ENCODE measurements at places on chromosomes 2 and 18.

DNA sequence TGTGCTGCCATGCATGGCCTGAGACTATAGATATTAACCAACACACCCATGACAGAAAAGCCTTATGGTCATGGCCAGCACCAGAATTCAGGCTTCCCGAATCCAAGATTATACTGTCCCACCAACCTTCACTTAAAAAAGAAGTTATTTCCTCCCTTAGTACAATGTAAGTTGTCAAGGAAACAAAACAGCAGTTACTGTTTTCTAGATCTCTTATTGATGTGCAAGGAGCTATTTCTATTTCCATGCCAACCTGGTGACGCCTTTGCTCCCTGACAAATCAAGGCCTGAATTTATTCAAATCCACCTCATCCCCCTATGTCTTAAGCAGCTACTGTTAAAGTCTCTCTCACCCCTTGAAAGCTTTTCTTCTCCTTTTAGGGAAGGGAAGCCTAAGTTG lies 249.3 kb downstream of the ZNF521 start:
- no peak for DNase-seq

- DNase-seq: no peak
These were observed 96.8 kb downstream of the SGPP2 start for GRCh38 chr2:222521099-222521498.

GRCh38 chr2:171347591-171348032 lies 86.2 kb downstream of the METTL8 start:
- DNase-seq: peak; percentile 54

DNA sequence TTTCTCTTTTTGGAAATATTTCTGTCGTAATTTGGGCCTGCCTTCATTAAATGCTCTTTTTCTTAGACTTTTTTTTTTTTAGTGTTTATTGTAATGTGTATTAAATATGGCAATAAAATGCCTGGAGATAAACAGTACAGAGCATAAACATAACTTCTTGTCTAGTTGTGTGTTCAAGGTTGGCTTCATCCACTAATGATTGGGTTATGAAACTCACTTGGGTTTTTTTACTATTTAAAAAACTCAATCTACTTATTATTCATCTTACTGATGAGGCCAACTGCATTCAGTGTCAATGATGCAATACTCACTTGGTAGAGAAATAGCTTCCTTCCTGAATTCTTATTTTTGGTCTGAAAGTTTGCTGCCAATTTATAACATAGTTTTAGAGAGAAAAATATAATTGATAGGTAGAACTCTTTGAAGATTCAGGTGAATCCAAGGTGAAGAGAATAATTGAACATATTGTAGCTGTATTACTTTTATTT lies 144.2 kb upstream of the NABP1 start:
- no peak for DNase-seq

GRCh38 chr18:45775241-45775676 lies 50.2 kb upstream of the SIGLEC15 start:
- DNase-seq: peak; percentile 87

- DNase-seq: no peak
These were observed 88.5 kb upstream of the SH3BP4 start for GRCh38 chr2:234863043-234863934.

GRCh38 chr2:204538182-204539018 lies 6.9 kb upstream of the PARD3B start:
- peak; percentile 22 for DNase-seq

GRCh38 chr2:33131111-33131510 lies 184.4 kb downstream of the LTBP1 start:
- no peak for DNase-seq

DNA sequence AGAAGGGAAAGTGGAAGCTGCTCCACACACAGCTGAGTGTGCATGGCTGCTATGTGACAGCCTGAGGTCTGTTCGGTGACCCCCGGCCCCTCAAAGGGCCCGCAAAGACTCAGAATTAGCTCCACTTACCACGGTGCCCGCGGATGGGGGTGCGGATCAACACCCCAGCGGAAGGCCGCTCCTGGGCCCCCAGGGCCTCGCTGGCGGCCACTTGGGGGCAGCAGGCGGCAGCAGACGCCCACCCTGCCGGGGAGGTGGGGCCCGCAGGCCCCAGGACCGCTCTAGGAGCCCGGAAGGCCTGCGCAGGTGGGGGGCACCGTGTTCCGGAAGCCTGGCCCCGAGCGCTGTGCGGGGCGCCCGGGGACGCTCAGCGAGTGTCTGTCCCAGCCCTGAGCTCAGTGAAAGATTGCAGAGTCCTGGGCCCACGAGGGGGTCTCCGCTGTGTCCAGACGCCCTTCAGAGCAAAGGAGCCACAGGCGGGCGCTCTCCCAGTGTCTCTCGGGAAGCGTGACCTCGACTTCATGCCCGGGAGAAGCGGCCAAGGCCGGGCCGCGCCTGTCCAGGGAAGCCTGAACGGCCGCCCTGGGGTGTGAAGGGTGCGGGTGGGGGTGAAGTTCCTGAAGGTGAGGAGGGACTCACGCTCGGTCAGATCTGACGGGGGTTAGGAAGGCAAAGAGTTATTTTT lies 118.7 kb downstream of the VAPA start:
- peak; percentile 44 for DNase-seq

- DNase-seq: no peak
These were observed 179.7 kb downstream of the AGPS start for GRCh38 chr2:177572236-177572671.

- DNase-seq: no peak
These were observed 40.3 kb downstream of the OSBPL6 start for GRCh38 chr2:178234648-178235047.

- no peak for DNase-seq
These were observed 4.7 kb downstream of the EPG5 start for GRCh38 chr18:45962461-45962860.

- DNase-seq: no peak
These were observed 383.0 kb downstream of the TMEM182 start for GRCh38 chr2:103144837-103145236.

GRCh38 chr2:218993345-218994315 lies at the start of gene CRYBA2:
TSS of gene CRYBA2 (minus strand) at chr2:218993422. CDS start at chr2:218993176, 246 bp downstream.
- no peak for DNase-seq

GRCh38 chr2:8488001-8488738 lies 193.7 kb upstream of the ID2 start:
- no peak for DNase-seq

- no peak for DNase-seq
These were observed 115.6 kb upstream of the OTOS start for GRCh38 chr2:240255811-240256703.

DNA sequence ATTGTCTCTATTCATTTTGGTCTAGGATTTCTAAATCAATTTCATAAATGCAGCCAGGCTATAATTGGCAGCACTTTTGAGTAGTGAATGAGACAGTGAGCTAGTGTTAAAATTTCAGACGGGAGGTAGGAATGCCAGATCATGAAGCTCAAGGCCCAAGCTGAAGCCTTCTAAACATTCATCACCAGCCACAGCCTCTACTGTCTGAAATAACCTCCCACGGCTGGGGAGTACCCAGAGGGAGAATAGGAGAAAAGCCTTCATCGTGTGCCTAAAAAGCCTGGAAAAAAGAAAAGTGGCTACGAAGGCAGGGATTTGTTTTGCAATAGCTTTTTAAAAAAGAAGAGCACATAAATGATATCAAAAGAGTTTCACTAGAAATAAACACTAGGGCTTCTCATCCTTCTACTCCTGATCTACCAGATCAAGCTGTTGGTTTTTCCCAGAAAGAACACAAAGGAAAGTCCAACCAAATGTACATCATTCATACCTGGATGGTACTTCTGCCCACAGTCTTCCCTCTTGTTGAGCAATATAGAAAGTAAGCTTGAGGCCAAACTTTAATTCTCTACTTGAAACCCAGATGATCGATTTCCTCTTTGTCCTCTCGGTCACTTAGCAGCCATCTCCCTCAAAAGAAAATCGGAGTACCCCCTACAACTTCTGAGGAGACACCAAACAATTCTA lies 48.1 kb upstream of the SLC39A10 start:
- DNase-seq: no peak

DNA sequence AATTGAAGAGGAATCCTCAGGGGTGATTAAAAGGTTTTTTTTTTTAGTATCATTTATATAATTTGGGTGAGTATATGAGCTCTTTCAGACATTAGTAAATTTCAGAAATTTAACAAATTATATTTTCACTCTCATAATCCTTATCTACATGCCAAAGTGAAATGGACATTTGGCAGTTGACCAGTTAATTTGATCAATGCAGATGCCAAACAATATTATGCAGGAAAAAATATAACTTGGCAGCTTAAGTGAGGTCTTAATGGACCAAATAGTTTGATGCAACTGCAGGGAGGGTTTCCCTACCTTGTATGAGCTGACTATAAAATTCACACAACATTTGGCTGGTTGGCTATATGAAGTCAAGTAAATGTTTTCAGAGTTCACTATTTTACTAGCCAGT lies 185.2 kb downstream of the CCDC102B start:
- DNase-seq: no peak

GRCh38 chr18:21454725-21455124 lies 145.8 kb downstream of the ESCO1 start:
- no peak for DNase-seq

DNA sequence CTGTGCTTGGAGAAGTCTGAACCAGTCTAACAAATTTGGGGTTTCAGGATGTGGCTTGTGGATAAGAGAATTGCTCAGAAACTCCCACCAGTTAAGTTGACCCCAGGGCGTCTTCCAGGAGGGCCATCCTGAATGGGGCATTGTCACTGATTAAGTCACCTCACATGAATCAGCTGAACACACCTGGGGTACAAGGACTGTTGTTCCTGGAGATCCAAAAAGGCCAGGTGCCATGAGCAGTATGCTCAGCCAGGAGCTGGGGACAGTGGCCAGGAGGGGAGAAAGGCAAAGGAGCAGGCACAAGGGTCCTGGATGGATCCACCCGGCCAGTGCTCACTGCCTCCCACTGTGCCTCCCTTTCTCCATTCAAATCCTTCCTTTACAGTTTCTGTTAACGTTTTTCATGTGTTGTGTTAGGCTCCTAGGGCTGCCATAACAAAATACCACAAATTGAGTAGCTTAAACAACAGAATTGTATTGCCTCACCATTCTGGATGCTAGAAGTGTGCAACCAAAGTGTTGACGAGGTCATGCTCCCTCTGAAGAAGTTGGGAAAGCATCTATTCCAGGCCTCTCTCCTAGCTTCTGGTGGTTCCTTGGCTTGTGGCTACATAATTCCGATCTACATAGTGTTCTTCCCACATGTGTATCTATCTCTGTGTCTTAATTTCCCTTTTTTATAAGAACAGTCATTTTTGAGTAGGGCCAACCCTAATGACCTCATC lies 33.4 kb downstream of the TRABD2A start:
- DNase-seq: no peak

GRCh38 chr2:236908439-236909192 lies 177.1 kb upstream of the COPS8 start:
- no peak for DNase-seq

DNA sequence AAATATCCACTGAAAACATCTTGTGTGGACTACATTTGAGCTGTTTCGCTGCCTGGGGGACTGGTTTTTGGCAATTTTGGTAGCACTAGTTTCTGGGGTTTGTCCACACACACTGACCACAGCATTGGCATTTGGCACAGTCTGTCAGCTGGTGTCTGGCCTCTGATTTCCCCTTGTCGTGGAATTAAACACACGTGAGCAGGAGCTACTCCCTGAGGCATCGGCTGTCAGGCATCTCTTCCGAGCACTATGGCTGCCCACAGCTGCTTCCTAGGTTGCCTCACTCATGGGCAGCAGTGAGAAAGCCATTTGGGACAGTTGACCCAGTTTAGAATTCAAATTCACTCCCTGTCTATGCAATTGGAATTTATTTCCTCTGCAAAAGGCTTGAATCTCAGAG lies 46.8 kb upstream of the FZD5 start:
- DNase-seq: no peak

DNA sequence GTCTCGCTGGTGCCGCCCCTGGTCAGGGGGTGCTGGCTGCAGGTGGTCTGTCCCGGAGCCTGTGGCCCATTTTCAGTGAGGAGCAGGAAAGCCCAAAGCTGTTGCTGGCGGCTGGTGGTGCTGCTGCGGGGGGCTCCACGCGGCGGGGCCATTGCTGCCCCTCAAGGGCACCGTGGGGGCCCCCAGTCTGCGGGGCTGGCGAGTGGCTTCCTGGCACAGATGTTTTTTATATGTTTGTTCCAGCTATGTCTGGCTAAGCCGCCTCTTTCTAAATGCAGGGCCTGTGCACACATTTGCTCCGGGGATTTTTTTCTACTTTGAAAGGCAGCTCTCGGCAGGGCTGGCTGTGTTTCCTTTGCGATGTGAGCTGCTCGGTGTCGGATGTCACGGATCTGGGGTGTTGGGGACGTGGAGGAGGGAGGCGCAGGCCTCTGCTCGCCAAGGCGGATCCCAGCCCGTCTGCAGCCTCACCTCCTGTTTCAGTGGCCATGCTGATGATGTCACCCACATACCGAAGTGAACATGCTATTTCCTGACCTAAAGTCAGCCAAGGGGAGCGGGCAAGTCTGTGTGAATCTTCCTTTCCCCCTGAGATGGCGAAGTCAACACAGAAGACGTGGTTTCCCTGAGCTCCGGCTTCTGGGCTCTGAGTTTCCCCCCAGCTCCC lies 112.0 kb upstream of the CTDP1 start:
- DNase-seq: peak; percentile 91

GRCh38 chr2:168691221-168691620 lies 111.2 kb upstream of the NOSTRIN start:
- DNase-seq: no peak

GRCh38 chr18:13461936-13462335 lies 243.4 kb downstream of the LDLRAD4 start:
- no peak for DNase-seq

DNA sequence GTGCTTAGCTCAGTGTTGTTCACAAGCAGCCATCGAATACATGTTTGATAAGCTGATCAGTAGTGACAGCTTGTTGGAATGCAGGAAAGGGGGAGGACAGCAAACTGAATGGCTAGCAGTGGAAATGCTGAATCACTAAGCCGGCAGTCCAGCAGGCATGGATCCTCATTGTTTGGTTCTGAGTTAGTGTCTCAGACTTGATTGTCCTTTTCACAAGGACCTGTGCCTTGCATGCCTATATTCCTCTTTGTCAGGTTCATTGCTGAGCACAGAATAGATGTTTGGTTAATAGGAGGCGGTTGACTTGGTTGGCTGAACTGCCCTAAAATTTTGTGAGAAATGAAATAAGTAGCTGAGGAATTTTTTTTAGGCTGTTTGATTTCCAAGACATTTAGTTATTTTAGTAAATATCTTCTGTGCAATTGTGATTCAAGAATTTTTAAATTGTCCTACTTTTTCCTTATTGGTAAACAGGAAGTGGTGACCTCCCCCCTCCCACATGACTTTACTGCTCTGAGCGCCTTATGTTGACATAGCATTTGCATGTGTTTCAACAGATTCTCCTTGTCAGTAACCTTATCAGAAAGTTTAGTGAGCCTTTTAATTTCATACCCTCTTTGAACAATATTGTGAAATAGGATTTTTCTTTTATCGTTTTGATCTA lies 21.4 kb upstream of the STON1 start:
- no peak for DNase-seq

GRCh38 chr2:44706681-44707553 lies 234.6 kb upstream of the SIX3 start:
- DNase-seq: no peak

- DNase-seq: peak; percentile 13
These were observed 161.0 kb downstream of the TWIST2 start for GRCh38 chr2:239008677-239009588.

DNA sequence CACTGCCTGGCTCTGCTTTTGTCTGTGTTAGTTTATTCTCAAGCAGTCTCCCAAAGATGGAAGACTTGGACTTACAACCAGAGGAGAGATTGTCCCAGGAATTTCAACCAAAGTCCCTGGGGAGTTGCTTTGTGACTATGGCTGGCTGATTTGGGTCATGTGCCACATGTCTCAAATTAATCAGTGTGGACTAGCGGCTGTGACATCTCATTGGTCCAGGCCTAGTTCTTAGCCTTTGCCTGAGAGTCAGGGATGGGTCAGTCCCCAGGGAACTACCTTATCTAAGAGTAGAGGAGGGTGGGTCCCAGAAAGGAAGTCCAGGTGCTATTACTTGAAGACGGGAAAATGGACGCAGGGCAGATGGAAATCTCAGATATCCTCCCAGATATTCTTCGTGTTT lies 217.1 kb downstream of the ACKR3 start:
- DNase-seq: no peak

All from femur (tissue), 1 donor.